HL-60 (cell line): ENCODE measurements at places on chromosomes 2 and 18.

DNA sequence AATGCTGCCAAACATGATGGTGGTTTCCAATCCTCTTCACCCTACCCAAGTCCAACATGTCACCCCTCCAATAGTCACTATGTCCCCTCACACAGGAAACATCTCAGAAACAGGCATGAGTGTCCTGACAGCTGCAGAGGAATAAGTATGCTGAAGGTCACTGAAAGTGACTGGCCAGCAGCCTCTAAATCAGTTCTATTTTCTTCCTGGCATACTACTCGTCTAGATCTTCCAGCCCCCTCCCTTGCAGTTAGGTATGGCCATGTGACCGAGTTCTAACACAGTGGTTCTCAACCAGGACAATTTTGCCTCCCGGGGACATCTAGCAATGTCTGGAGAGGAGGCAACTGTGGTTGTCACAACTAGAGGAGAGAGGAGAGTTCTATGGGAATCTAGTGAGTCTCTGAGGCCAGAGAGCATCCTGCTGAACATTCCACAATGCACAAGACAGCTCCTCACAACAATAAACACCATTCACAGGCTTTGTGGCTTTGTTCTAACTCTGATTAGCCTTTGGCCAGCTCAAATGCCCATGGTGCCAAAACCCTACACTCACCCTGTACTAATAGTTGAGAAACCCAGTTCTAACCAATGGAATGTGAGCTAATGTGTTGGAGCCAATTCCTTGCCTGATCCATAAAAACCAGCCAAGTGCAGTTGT is 12.6 kb upstream of the ID2 start:
- DNase-seq, result no peak

DNA sequence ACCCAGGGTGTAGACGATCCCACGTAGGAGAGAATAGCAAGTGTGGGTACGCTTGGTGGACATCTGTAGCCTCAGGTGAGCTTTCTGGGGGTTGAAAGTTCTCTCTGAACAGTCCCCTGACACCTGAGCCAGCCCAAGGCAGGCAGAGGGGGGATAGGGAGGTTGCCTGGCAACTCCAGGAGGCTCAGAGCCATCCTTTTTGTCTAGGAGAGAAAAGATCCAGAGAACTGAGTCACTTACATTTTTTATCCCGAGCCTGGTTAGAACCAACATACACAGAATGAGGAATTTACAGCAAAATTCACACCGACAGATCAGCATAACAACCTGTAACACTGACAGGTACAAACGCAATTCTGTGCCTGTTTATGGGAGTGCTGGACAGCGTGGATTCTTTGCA is 113.2 kb downstream of the SH3BP4 start:
- no peak for DNase-seq

DNA sequence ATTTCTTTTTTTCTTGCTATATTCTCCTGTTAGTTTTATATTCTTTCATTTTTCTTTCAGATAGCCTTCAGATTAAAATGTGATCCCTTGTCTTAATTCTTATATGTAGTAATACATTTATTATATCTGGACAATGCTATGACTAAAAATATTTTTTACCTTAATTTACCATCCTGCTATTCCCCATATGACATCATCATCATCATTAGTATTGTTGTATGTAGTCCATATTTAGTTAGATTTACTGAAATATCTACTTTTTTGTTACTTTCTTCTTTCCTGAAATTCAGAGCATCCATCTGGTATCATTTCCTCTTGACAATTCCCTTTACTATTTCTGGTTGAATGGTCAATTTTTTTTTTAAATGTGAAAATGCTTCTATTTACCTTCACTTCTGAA is 951.6 kb upstream of the POU3F3 start:
- DNase-seq, result no peak

- no peak for DNase-seq
These were observed 11.1 kb downstream of the SCN3A start for GRCh38 chr2:165192729-165193128.
